Stimulated activated naive CD8-positive, alpha-beta T cell treated with anti-CD3 and anti-CD28 coated beads, Interleukin-15, amount 100 ng/mL, for 72 hours (primary cell): ENCODE measurements at places on chromosomes 2 and 18.

- no peak for DNase-seq
Measured at GRCh38 chr2:100408104-100408503, 9.4 kb downstream of the CHST10 start.

DNA sequence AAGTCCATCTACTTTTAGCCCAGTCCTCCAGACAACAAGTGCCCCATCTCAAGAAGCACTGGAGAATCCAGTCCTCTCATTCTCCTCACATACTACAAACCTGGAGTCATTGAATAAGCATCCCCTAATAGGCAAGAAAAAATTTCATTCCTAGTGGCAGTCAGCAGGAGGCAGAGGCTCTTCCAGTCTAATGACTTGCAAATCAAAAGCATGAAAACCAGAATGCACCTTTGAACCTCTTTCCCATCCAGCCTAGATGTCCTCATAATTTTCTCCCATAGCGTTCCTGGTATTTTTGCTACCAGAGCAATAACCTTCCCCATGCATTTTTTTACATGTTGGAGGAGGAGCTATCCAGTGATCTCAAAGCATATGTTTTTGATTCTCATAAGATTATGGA is 252.6 kb downstream of the TTC32 start:
- no peak for DNase-seq

- DNase-seq: no peak
Measured at GRCh38 chr2:235598026-235598425, 104.2 kb downstream of the AGAP1 start.

DNA sequence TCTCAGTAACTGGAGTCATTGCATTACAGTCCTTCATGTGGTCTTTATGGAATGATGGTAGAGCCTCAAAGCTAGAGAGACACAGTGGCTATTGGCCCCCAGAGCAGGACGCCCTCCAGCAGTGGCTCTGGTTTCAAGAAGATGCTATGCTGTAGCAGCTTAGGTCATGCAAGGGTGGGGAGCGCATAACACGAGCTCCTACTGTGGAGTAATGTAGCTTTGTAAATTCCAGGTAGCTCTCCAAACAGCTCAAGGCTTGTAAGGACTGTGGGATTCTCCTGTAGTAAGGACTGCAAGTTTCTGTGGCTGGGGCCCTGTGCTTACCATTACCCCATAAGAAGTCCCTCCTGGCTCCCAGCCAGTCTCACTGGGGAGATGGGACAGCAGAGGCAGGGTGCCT is 15.6 kb downstream of the APLF start:
- DNase-seq: no peak

- no peak for DNase-seq
Measured at GRCh38 chr2:3457524-3458395, 61.6 kb downstream of the ADI1 start.

- no peak for DNase-seq
Measured at GRCh38 chr2:76895469-76895868, 626.7 kb downstream of the LRRTM4 start.

GRCh38 chr2:144102386-144102785 is 417.5 kb downstream of the ZEB2 start:
- DNase-seq: no peak

DNA sequence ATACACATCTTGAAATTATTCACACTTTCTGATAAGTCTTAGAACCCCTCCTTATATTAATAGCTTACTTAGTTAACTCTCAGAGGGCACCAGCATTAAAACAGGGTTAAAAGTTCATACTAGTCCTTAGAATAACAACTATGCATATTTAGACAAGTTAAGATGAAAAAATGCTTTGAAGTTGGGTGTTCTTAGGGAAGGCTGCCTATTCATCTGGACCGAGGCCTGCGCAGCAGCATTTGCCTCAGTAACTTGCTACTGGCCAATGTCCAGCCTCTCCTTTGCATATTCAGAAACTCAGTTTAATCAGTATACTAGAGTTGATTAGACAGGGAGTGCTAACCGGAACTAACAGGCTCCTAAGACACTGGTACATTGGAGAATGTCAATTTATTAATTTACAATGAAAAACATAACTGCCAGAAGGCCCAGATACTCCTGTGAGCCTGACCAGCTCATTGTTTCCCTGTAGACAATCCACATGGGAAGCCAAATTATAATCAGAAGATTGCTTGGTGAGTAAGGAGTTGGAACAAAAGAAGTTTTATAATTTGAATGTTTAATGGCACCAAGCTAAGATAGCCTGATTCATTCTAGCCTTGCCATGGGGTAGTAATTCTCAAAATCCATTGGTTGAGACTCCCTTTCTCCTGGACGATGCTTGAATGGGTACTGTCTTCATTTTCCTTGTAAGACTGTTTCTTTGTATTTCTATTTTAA is 48.9 kb downstream of the DYNC1I2 start:
- no peak for DNase-seq

- DNase-seq: no peak
Measured at GRCh38 chr2:85383850-85384249, 26.3 kb downstream of the CAPG start.

DNA sequence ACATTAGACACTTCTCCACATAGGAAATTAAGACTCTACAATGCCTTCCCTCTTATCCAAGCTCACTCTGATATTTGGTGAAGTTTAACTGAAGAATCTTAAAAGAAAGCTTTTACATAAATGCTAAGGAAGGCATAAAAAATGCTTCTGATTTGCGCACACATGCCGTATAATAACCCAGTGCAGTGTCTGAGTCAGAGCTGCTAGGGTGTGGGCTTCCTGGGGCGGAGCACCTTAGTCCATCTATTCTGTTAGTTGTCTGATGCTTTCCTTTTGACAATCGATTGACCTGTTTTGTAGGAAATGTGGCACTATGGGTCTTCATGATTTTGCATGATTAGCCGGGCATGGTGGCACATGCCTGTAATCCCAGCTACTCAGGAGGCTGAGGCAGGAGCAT is 231.5 kb downstream of the AFF3 start:
- DNase-seq: no peak

GRCh38 chr2:28632791-28633190 is 118.8 kb upstream of the PPP1CB start:
- DNase-seq: no peak

GRCh38 chr2:120963997-120964705 is 228.5 kb downstream of the GLI2 start:
- DNase-seq: no peak
